ENCODE measurements at places on chromosomes 12 and 14.

DNA sequence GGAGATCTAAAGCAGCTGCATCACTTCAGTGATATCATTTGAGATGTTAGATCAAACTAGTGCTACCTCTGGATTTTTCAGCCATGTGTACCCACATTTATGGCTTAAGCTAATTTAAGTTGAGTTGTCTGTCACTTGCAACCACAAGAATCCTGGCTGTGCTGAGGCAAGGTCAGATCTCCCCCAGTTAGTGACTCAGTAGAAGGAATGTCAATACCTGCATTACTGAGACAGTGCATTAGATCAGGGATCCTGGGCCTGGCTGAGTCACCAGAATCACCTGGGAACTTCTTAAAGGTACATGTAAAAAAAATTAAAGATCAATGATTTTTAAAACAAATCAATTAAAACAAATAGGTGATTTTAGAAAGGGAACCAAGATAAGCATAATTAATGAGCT, 84.6 kb upstream of the GRIN2B start:
- H3K4me1 ChIP-seq, result no peaks in the 10 kb centered on the region
- H3K27ac ChIP-seq, result no peak overlapping the region

GRCh38 chr12:99567072-99567471, 80.5 kb upstream of the GARIN6 start:
- no peak overlapping the region for H3K27ac ChIP-seq
- no peak overlapping the region for H3K4me3 ChIP-seq
- no peaks in the 10 kb centered on the region for H3K36me3 ChIP-seq
- no peaks in the 10 kb centered on the region for H3K27me3 ChIP-seq
- no peak for DNase-seq
- no peaks in the 10 kb centered on the region for H3K4me1 ChIP-seq

DNA sequence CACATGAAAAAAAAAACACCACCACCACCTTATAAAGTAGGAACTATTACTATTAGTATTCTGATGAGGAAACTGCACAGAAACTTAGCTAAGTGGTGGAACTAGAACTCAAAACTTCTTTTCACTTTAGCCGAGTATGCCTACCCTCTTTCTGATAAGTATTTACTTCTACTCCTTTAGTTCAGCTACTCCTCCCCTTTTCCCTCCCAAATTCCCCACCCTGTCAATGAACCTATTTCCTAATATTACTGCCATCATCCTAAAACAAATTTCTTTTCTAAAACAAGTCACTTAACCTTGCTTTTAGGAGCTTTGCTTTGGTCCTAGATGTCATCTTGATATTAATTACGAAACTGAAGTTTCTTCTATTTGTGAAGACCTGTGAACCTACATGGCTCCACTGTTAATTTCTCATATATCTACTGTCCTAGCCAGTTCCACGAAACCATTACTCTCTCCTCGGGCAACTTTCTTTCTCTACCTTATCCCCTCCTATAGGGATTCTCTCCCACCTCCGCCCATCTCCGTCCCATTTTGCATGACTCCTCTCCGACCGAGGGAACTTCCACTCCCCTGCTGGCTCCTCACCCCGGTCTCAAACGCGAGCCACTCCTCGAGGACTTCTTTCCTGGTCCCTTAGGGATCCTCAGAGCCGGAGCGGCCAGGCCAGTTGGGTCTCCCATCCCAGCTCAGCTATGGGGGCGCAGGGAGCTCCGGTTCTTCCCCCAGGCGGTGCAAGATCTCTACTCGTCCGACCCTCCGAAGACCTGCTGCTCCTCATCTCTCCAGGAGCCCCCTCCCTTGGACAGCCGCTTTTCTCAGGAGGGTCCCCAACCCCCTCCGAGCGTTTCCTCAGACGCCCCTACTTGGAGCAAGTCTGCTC, 1.1 kb downstream of the NUMB start:
- peak; percentile 81 for DNase-seq
- H3K36me3 ChIP-seq, result no peaks in the 10 kb centered on the region
- H3K27ac ChIP-seq, result peak overlapping the region; percentile 66
- no peaks in the 10 kb centered on the region for H3K27me3 ChIP-seq

- H3K36me3 ChIP-seq, result no peaks in the 10 kb centered on the region
- no peak overlapping the region for H3K27ac ChIP-seq
- DNase-seq, result no peak
- no peaks in the 10 kb centered on the region for H3K27me3 ChIP-seq
- no peaks in the 10 kb centered on the region for H3K4me1 ChIP-seq
These were observed 13.6 kb downstream of the DAAM1 start for GRCh38 chr14:59202031-59202430.

- H3K36me3 ChIP-seq, result no peaks in the 10 kb centered on the region
- no peaks in the 10 kb centered on the region for H3K27me3 ChIP-seq
- no peak overlapping the region for H3K4me3 ChIP-seq
- H3K27ac ChIP-seq, result no peak overlapping the region
These were observed 108.5 kb downstream of the ANO6 start for GRCh38 chr12:45324391-45324790.

DNA sequence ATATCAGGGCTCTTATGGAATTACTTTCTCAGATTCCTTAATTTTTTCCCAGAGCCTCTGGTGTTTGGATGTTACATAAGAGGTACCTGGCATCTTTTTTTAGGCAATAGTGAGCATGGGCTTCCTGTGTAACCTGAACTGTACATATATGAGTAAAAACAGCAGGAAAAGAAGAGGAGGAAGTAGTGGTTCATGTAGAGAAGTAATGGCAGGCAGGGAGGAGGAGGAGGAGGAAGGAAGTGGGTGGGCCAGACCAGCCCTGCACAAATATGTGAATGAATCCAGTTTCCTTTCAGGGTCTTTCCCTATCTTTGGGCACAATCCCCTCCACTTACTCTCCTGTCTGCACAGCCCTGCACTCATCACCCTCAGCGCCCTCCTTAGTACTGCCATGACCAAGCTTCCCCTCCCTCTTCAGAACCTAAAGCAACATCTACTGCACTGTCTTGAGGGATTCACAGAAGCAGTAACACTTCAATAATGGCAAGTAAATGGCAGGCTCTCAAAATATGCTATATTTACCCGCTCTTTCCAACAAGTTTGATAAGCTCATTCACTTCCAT, 40.9 kb upstream of the GSG1 start:
- no peak overlapping the region for H3K4me3 ChIP-seq
- DNase-seq, result no peak
- H3K36me3 ChIP-seq, result no peaks in the 10 kb centered on the region
- no peaks in the 10 kb centered on the region for H3K27me3 ChIP-seq

GRCh38 chr12:108815875-108816594, 41.3 kb downstream of the SSH1 start:
- no peaks in the 10 kb centered on the region for H3K27me3 ChIP-seq
- DNase-seq, result no peak
- H3K27ac ChIP-seq, result peak overlapping the region; percentile 94
- H3K4me1 ChIP-seq, result peaks cover 31% of the 10 kb centered on the region
- peaks cover 95% of the 10 kb centered on the region for H3K36me3 ChIP-seq
- H3K4me3 ChIP-seq, result no peak overlapping the region

- H3K36me3 ChIP-seq, result no peaks in the 10 kb centered on the region
- no peak overlapping the region for H3K4me3 ChIP-seq
- no peaks in the 10 kb centered on the region for H3K4me1 ChIP-seq
- H3K27ac ChIP-seq, result no peak overlapping the region
These were observed 206.7 kb upstream of the CPNE8 start for GRCh38 chr12:39112064-39112463.

DNA sequence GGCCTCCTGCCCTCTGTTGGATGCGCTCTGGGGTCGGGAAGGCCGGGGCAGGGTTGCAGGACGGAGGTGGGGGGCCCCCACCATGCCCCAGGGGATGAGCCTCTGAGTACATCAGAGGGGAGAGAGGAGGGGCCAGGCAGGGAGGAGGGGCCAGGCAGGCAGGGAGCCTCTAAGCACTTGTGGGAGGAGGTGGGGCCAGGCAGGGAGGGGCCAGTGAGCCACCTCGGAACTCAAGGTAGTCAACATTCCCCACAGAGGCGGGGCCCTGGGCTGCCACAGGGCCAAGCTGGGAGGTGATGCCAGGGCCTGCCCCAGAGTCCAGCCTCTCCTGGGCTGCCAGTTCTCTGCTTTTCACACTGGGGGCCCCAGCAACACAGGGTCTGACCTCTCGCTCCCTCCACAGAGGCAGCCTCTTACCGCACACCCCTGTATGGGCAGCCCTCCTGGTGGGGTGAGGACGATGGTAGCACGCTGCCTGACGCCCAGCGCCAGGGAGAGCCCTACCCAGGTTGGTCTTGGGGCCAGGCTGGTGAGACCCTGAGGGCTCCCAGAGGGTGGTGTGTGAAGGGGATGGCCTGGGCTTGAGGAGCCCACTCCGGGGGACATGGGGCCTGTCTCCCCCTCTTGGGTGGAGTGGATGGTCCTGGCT, 17.4 kb downstream of the CEP170B start:
- peaks cover 2% of the 10 kb centered on the region for H3K4me1 ChIP-seq
- DNase-seq, result peak; percentile 98
- peaks cover 61% of the 10 kb centered on the region for H3K36me3 ChIP-seq
- H3K27me3 ChIP-seq, result no peaks in the 10 kb centered on the region

DNA sequence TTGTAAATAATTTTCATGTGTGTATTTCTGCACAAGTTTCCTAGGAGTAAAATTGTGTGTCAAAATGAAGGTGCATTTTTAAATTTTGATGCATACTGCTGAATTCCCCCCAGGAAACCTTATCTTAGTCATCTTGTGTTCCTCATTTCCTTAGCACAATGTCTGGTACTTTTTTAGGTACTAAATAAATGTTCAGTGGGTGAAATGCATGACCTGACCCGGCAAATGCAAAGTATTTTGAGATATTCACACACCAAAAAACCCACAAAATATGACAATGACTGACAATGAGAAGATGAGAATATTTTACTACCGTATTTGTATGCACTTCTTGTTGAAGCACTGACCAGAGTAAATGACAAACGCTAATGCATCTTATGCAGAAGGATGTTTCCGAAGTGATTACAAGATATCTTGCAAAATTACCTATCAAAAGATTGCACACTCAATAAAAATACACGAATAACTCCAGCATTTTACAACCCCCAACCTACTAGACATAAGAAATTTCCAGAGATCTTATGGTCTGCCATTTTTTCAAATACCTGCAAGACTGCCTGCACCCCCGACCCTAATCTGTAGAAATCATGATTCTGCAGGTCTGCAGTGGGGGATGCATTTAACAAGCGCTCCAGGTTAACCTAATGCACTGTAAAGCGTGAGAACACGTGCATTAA, 895 bp upstream of the PRKAB1 start:
- H3K27ac ChIP-seq, result peak overlapping the region; percentile 90
- H3K4me3 ChIP-seq, result peak overlapping the region; percentile 73
- peaks cover 8% of the 10 kb centered on the region for H3K4me1 ChIP-seq
- H3K36me3 ChIP-seq, result peaks cover 18% of the 10 kb centered on the region

GRCh38 chr12:56800221-56800620, 37.1 kb downstream of the HSD17B6 start:
- no peaks in the 10 kb centered on the region for H3K36me3 ChIP-seq
- no peaks in the 10 kb centered on the region for H3K27me3 ChIP-seq
- H3K4me1 ChIP-seq, result no peaks in the 10 kb centered on the region
- H3K27ac ChIP-seq, result no peak overlapping the region
- H3K4me3 ChIP-seq, result no peak overlapping the region

- H3K36me3 ChIP-seq, result peaks cover 3% of the 10 kb centered on the region
- H3K4me3 ChIP-seq, result no peak overlapping the region
- H3K27ac ChIP-seq, result peak overlapping the region; percentile 89
- H3K4me1 ChIP-seq, result peaks cover 16% of the 10 kb centered on the region
- no peak for DNase-seq
- no peaks in the 10 kb centered on the region for H3K27me3 ChIP-seq
These were observed 2.1 kb downstream of the WSB2 start for GRCh38 chr12:118058881-118059280.

DNA sequence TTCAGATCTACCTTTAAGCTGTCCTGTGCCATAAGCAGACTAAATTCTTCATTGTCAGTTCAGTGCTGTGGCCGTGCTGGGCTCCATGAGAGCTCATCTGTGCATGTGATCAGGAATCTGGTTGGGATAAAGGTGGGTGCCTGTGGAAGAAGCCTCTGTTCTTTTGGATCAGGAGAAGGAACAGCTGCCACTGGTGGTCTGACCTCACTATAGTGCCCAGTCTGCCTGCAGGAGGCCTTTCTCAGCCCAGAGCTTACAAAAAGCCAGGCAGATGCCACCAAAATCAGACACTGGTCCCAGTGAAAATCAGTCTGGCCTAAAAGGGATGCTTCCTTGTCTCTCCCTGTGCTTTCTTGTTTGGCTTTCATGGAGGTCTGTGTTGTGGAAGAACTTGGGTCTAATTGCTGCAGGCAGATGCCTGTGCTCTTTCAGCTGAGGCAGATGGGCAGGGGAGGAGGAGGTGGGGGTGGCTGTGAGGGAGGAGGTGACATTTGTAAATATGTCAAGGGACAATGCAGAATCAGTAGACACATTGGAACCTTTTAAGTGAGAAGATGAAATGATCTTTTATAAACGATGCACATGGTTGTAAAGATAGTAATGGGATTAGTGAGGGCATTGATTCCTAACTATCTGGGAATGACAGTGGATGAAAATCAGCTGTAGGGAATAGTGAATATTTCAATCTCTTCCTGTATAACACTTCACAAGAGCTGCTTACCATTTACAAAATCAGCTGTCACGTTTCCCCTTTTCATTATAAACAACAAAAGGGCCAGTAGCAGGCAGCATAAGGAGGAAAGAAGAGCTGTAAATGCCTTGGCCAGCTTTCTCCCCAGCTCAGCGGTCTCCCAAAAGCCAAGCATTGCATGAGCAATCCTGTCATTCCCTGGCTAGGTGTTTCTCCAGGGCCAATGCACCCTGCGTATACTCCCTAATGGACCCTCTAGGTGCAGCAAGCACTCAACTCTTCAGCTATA, 44.6 kb downstream of the CACNA2D4 start:
- no peaks in the 10 kb centered on the region for H3K4me1 ChIP-seq
- no peak for DNase-seq
- H3K27ac ChIP-seq, result no peak overlapping the region
- no peak overlapping the region for H3K4me3 ChIP-seq

- no peaks in the 10 kb centered on the region for H3K27me3 ChIP-seq
- peaks cover 23% of the 10 kb centered on the region for H3K4me1 ChIP-seq
- no peak for DNase-seq
These were observed 14.5 kb upstream of the CCT2 start for GRCh38 chr12:69570545-69571399.

DNA sequence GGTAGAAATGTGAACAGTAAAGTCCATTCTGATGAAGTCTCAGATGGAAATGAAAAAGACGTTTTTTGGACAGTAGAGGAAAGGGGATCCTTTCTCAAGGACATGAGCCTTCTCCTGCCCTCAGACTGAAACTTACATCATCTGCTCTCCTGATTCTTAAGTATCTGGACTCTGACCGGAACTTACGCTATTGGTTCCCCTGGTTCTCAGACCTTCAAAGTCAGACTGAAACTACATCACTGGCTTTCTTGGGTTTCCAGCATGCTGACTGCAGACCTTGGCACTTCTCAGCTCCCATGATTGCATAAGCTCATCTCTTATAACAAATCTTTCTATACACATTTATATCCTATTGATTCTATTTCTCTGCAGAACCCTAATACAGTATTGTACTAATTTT, 291.0 kb downstream of the SNAPC1 start:
- H3K36me3 ChIP-seq, result no peaks in the 10 kb centered on the region
- H3K4me1 ChIP-seq, result no peaks in the 10 kb centered on the region
- H3K27me3 ChIP-seq, result no peaks in the 10 kb centered on the region
- DNase-seq, result no peak
- no peak overlapping the region for H3K4me3 ChIP-seq
